ENCODE measurements at places on chromosomes 6 and 20.

- DNase-seq, result no peak
These were observed 175.1 kb downstream of the JARID2 start for GRCh38 chr6:15420959-15421438.

DNA sequence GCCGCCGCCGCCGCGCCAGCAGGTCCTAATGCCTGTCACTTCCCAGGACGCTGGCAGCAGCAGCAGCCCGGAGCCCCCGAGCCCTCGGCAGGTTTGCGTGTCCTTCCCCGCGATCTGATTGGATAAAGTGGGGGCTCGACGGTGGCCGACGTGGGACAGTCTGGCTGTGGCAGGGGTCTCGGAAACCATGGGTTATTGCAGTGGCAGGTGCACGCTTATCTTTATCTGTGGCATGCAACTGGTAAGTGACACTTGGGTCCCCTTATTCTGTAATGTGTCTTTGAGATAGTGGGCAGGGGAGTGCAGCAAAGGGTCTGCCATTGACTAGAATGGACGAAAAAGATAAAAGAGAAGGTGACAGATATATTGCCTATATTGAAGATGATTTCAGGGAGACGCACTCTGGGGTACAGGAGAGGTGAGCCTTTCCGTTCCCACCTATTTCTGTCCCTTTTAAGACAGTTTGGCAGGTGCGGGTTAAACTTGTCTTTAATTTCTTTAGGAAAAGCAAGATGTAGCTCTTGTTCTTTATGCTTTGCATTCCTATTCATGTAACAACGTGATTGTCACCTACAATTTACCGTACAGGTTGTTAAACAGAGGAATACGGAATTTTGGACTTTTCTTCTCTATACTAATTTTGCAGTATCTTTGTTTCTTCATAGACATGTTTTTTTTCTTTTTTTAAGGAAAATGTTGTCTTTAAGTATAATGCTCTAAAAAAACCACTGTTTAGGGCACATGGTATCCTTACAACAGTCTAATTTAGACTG lies 535 bp downstream of the NKAIN2 start:
- DNase-seq, result no peak

GRCh38 chr6:109050012-109050411 lies 44.6 kb downstream of the SESN1 start:
- no peak for DNase-seq

- DNase-seq, result no peak
These were observed 65.6 kb downstream of the THBS2 start for GRCh38 chr6:169188051-169188470.

- no peak for DNase-seq
These were observed 58.9 kb upstream of the IFNGR1 start for GRCh38 chr6:137277971-137278637.

DNA sequence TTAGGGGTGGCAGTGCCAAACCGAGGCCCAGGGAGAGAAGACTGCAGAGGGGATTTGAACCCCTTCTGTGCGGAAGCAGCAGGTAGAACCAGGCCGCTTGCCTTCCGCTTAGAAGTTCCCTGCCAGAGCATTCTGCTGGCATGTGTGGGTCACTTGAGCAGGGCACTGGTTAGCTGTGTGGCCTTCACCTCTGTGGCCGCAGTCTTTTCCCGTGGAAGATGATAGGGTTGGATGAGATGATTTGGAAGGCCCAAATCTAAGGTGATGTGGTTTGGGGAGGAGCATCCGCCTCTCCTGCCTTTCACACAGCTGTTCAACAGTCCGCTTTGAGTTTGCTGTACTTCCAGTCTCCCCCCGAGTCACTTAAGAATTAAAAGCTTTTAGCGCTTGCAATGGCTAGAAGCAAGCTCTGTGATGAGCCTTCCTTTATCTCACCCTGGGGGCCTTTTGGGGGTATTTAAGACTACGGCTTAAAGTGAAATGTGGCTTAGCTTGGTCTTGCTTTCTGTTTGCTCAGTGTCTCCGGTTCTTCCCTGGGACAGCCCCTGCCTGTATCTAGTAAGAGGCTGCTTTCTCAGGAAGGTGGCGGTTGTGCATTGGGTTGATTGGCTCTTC lies 743 bp downstream of the CMTR1 start:
- DNase-seq, result peak; percentile 41

DNA sequence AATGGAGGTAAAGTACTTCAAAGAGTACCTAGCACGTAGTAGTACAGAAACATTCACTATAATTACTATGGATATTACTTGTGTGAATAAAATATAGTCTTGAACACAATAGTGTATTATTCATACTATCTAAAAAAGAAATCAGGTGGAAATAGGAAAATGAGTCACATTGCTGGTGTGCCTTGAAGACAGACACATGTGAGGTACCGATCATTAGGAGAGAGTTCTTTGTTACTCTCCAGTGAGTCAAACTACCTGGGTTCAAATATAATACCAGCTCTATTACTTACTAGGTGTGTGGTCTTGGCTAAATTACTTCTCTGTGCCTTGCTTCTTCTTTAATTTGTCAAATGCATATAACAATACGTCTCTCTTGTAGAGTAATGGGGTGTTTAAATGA lies 50.8 kb upstream of the BEND6 start:
- no peak for DNase-seq

DNA sequence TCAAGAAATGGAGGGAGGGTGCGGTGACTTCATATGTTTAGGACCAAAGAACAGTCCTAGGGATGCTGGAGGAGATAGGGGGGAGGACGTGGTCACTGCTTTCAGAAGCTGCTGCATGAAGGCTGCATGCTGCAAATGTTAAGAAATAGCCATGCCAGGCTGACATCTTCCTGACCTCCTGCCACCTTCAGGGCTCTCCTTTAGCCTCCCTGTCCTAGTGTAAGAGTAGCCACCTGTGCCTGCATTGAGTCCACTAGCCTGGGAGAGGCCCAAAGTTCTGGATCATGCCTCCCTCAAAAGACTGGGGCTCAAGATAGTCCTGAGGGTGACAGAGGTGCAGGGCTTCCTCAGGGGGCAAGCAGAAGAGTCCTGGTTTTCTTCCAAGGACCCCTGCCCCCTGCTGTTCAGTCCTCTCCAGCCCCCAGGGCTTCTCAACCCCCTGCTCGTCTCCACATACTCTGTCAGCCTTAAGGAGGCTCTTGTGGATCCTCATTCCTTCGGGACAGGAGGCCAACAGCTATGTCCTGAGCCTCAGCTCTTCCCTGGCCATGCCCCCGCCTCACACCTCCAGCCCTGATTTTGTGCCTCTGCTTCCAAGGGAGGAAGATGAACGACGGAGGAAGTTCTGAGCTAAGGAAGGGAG lies 96.3 kb downstream of the MRPL14 start:
- no peak for DNase-seq

DNA sequence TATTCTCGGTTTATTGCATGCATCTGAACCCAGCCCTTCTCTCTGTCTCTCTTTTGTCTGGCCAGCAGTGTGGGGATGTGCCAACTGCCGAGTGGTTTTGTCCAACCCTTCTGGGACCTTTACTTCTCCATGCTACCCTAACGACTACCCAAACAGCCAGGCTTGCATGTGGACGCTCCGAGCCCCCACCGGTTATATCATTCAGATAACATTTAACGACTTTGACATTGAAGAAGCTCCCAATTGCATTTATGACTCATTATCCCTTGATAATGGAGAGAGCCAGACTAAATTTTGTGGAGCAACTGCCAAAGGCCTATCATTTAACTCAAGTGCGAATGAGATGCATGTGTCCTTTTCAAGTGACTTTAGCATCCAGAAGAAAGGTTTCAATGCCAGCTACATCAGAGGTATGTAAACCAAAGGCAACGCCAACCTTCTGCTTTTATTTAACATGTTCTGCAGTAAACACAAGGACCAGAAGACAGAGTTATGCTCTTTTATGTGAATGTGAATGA lies 65.8 kb downstream of the ADGRG6 start:
- no peak for DNase-seq

DNA sequence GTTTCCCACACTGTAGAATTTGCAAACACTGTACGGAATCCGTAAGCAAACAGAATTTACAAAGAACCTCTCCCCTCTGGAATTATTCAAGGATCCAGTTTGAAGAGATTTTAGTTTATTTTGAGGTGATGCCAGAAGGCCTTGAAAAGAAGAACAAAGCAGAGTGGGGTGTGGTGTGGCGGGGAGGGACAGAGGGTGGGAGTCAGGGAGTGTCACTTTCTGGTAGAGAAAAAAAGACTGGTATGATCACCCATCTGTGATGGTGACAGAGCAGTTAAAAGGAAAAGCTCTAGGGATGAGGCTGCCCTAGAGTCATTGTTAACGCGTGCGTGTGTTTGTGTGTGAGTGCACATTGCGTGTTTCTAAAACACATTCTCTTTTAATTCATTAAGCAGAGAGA lies 97.0 kb upstream of the F13A1 start:
- no peak for DNase-seq

DNA sequence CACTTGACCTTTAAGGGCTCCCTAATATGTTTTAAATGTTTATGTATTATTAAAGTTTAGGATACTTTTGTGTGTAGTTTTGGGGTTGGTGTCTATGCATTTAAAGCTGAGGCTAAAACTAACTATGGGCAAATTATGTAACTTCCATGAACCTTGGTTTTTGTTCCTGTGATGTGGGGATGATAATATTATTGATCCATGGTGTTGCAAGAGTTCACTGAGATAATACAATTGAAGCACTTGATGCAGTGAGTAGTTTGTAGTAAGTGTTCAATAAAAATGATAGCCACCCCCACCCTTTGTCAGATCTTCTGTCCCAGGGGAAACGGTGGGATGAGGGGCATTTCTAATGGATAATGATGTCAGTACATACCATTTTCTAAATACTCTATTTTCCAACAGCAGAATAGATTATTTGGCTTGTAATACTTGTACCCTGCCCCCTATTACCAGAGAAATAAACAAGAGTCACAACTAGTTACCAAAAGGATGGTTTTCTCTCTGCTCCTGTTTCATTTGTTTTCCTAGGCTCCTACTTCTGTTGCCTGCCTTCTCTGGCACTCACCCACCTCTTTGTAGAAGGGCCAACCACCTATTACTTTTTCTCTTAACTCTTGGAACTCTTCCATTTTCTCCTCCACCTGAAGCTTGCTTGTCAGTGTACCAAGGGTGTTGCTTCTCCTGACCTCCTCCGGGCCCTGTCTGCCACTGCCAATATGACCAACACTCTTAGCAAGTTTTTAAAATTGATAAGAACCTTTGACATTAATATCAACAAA lies 97.9 kb downstream of the RCAN2 start:
- DNase-seq, result no peak

DNA sequence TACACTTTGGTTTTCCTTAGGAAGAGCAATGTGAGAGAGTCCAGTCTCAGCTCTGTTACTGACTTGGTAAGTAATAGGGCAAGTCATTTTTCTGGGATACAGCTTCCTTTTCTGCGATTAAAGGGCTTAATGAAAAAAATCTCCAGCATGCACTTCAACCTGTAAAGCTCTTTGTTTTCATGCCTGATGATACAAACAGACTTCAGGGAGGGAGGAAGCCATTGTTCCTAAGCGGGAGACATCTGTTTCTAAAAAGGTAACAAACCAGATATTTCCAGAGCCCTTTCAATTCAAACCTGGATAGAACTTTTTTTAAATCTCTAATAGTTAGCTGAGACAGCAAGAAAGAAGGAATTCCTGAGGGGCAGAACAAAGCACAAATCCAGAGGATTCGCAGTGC lies 5.2 kb upstream of the CASS4 start:
- no peak for DNase-seq

DNA sequence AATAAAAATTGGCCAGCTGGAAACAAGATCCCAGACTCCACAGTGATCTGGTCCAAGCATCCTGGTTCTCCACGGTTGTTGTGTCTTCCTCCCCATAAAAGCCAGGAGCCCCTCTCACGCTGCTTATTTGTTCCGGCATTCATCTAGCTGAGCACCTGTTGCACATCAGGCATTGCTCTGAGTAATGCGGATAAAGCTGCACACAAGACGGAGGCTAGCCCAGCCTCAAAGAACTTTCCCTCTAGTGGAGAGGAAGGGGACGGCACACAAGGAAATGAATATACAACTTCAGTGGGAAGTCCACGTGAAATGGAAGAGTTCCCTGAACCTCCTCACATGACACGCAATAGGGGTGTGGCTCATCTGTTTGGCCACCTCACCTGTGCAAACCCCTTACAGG lies 30.3 kb upstream of the NXT1 start:
- DNase-seq, result no peak

Measured in activated CD4-positive, CD25-positive, alpha-beta regulatory T cell treated with anti-CD3 and anti-CD28 coated beads, Interleukin-2, amount 50 U/mL, for 72 hours (primary cell).